ENCODE measurements at places on chromosomes 6 and 20.
A peak's percentile ranks its signal among the peaks of the same experiment; 100 is the strongest.

- DNase-seq = no peak
These were observed 1379.2 kb upstream of the DEFB115 start for GRCh38 chr20:29878281-29878741.

DNA sequence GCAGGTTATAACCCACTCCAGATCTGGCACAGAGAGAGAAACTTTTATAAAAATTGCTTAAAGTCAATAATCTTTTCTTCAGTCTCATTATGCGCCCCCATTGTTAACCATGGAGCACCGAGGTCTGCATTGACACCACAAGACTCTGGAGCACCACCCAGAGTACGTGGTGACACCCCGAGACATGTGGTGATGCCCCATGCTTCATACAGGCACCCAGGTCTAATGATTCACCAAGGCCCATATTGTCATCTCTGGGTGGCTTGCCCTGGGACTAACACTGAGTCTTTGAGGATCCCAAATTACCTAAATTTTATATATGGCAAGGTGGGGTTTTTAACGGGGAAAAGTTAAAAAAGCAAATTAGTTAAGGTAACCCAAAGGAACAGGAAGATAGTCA, 31.1 kb downstream of the CD109 start:
- no peak for DNase-seq

GRCh38 chr20:35886537-35886936, 67.8 kb downstream of the SCAND1 start:
- no peak for DNase-seq

- DNase-seq = no peak
These were observed 12.5 kb upstream of the STX16 start for GRCh38 chr20:58638467-58639181.

DNA sequence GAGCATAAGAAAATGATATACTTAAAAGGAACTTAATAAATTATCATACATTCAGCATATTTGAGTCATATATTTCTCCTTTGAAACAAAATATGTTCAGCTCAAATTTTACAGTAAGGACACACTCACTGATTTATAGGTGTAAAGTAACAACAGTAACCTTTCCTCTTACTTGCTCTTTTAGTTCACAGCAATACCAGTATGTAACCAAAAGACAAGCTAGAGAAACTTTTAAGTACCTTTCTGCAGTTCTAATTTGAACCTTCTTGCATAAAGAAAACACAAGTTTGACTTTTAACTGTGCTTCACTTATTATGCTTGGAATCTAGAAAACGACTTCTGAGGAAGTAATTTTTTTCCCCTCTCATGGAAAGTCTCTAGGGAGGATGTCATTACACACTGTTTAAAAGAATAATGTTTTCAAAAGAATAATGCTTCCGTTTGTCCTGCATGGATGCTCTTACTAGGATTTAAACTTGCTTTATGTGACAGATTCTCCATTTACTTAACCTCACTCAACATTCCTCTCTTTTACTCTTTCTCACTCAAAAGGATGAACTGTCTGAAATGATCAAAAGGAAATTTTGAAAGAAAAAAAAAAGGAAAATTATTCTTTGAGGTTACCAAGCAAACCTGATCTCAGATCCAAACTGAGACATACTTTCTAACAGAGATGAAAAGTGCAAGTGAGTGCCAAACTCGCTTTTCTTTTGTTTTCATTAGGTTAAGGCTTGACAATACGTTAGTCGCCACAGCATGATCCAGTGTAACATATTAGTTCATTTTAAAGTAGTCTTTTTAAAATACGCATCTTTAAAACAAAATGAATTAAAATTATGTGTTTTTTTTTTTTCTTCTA, 22.4 kb upstream of the CALHM6 start:
- DNase-seq = no peak

DNA sequence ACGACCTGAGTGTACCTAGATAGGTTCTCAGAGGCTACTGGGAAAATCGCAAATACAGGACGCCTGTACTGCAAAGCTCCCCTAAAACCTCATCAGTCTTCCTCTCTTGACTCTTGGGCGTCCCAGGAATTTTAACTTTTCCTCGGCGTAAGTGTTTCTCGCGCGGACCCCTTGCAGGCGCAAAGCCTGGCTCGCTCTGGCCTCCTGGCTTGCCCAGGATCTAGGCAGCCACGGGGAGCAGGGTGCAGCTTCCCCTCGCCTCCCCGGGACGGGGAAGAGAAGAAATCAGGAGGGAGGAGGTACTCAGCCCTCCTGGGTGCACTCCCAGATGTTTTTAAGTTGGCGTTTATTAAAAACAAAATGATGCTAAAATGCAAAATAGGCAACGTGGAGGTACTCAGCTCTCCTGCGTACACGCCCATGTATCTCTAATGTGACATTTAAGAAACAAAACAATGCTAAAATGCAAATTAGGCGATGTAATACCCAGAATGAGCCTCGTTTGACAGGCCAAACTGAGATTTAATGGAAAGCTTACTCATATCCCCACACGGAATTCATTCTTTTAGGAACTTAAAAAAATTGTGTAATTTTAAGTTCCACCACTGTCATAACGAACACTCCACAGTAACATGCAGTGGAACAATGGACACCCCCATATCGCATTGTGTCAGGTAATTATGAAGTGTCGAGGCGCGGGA, 1.6 kb upstream of the SOBP start:
- DNase-seq = no peak

- DNase-seq = no peak
These were observed 621.5 kb downstream of the TENT5A start for GRCh38 chr6:81130969-81131368.

DNA sequence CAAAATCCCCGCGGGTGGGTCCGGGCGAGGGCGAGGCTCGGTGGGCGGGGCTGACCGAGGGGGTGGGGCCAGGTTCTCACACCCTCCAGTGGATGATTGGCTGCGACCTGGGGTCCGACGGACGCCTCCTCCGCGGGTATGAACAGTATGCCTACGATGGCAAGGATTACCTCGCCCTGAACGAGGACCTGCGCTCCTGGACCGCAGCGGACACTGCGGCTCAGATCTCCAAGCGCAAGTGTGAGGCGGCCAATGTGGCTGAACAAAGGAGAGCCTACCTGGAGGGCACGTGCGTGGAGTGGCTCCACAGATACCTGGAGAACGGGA, 809 bp downstream of the HLA-G start:
- DNase-seq = no peak

DNA sequence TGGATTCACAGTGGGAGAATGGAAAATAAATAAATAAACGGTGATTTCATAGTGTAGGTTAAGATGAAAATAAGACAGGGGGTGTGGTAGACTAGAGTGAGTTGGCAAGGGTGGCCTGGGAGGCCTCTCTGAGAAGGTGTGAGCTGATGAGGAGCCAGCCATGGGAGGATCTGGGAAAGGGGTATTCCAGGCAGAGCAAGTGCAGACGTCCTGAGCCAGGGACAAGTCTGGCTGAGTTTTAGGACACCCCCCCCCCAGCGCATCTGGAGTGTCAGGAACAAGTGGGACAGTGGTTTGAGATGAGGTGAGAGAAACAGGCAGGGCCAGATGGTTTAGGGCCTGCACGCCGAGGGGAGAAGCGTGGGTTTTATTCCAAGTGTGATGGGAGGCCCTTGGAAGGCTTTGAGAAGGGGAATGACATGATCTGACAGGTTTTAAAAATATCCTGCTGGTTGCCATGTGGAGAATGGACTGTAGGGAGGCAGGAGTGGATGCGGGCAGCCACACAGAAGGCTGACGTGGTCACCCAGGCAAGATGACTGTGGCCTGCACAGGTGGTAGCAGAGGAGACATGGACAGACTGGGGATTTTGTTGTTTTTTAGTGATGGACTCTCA, 21.1 kb upstream of the CCM2L start:
- DNase-seq = no peak

DNA sequence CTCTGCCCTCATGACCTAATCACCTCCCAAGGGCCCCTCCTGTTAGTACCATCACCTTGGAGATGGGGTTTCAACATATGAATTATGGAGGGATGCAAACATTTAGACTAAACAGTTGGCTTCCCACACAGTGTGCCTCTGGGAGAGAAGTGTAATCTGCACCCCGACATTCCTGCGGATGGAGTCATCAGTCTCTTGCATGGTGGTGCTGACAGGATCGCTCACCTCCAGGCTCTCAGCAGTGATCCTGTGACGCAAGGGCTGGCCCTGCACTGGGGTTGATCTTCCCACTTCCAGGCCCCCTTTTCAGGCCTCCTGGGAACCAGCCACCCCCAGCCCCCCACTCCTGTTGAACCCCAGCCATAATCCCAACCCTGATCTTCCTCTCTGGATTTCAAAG, 16.0 kb upstream of the PI16 start:
- DNase-seq = peak; percentile 83

GRCh38 chr6:87575423-87575822, 14.4 kb downstream of the RARS2 start:
- DNase-seq = no peak

- no peak for DNase-seq
These were observed 312.6 kb upstream of the RSPO3 start for GRCh38 chr6:126805861-126806260.

DNA sequence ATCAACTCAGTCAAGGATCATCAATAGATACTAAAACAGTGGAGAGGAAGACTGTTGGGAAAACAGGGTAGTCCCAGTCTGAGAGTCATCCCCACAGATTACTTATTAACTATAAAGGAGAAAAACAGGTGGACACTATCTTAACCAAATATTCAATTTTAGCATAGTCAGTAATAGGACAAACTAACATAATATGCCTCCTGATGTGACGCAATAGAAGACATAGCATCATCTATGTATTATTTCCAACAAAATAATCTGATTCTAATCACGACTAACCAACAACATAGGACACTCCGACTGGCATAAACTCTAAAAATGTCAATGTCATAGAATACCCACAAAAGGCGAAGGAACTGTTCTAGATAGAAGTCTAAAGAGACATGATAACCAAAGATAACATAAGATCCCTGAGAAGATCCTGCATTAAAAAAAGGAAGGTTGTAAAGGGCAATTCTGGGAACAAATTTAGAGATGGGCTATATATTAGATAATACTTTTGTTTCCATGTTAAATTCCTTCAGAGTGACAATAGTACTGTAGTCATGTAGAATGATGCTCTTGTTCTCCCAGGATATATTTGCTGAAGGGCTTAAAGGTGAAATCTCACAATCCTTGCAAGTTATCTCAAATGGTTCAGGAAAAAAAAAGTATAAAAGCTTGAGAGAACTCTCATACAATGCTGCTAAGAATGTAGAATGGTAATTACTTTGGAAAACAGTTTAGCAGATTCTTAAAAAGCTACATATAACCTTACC, 28.9 kb downstream of the ILRUN start:
- DNase-seq = no peak

DNA sequence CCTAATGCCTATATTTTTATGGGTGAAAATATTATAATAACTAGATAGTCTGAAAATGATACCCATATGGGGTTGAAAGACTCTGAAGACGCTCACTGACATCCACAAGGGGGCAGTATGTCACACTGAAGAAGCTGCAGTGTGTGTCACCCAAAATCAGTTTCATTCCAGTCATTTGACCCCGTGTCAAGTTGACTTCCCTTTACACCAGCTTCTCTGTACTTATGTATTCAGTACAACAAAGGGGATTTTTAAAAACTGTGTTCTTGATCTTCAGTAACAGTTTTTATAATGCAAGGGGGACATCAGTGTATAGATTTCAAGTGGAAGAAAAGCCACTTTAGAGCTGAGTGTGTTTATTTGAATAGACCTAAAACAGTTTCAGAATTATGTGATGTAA, 19.3 kb downstream of the FAXC start:
- peak; percentile 67 for DNase-seq

- DNase-seq = peak; percentile 51
These were observed 3.1 kb upstream of the CABLES2 start for GRCh38 chr20:62409931-62410745.

Data from AG08396 (cell line).